ENCODE measurements at places on chromosomes 5 and 9. TPM values are rescaled to one million over a fixed set of nuclear protein-coding genes. Genes with fewer than 3 reads are reported as not detected.

Gene MCC
- 5.2 TPM for polyA plus RNA-seq

Gene DNAH5
- polyA plus RNA-seq, result 0.34 TPM

Gene LMX1B
- 0.96 TPM for polyA plus RNA-seq

Gene PRDM9
- polyA plus RNA-seq, result not detected

Gene APBA1
- 7.4 TPM for polyA plus RNA-seq

GRCh38 chr5:77852514-77853352, 76.6 kb upstream of the TBCA start:
- DNase-seq, result peak; percentile 45

DNA sequence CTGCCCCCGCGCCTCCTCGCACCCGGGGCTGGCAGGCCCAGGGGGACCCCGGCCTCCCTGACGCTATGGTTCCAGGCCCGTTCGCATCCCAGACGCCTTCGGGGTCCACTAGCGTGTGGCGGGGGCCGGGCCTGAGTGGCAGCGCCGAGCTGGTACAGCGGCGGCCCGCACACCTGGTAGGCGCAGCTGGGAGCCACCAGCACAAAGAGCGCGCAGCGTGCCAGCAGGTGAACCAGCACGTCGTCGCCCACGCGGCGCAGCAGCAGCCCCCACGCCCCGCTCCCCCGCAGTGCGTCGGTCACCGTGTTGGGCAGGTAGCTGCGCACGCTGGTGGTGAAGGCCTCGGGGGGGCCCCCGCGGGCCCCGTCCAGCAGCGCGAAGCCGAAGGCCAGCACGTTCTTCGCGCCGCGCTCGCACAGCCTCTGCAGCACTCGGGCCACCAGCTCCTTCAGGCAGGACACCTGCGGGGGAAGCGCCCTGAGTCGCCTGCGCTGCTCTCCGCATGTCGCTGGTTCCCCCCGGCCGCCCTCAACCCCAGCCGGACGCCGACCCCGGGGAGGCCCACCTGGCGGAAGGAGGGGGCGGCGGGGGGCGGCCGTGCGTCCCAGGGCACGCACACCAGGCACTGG, 548 bp downstream of the TERT start:
- no peak for DNase-seq

DNA sequence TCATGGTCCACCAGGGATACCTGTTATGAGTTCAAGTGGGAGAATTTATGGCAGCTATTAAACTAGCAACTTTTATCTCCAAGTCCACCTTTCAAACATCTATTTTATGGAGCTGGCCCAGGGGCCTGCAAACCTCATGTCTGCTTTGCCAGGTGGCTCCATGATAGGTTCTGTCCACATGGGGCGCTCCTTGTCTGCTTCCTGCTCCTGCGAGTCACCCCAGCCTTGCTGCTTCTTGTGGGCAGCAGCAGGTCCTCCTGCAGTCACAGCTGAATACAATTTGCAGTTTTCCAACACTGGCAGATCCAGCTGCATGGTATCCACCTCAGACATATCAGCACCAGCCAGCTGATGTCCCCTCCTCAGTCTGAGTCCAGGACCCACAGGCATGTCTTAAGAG, 39.6 kb upstream of the FRRS1L start:
- no peak for DNase-seq

GRCh38 chr5:92070786-92071185, 687.7 kb upstream of the ARRDC3 start:
- DNase-seq, result no peak

DNA sequence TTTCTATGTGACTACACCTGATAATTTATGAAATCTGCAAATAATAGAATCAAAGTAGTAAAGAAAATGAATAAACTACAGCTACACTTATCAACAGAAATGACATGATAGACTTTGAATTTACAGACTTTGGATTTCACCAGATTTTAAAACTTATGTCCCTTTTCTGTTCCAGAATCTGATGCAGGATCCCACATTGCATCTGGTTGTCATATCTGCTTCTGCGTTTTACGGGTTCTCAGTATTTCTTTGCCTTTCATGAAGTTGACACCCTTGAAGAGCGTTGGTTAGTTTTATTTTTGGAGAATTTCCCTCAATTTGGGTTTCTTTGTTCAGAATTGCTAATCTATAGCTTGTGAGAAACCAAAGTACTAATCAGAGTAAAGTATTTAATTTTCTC, 174.9 kb upstream of the ADCY2 start:
- DNase-seq, result no peak

- no peak for DNase-seq
These were observed 42.3 kb upstream of the NOTCH1 start for GRCh38 chr9:136587944-136588662.

Measured in large intestine (tissue), 12 donors.